Iris pigment epithelial cell (primary cell): ENCODE measurements at places on chromosomes 7 and 10.
A peak's percentile ranks its signal among the peaks of the same experiment; 100 is the strongest.

DNA sequence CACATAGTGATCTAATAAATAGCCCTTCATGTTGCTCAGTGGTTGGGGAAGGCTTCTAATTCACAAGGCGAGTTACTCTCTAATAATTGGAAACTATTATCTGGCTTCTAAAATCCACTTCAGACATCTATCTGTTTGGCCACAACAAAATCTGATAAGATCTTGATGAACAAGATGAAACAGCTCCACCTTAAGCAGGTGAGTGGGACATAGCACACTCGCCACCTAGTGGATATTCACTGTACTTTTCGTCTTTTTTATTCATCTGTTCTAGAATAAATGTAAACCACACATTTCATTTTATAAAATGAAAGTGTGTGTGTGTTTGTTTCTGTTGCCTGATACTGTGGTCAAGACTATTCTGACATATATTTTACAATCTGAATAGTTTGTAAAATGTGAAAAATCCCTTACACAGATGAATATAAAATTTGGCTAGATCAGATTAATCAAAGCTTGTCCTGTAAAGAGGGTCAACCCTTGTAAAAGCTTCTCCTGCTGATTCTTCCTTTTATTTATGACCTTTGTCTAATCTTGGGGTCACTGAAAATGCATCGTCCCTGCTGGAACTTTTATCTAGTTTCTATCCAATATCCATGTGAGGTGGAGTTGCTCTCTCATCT, 26.5 kb upstream of the CNTNAP2 start:
- DNase-seq: peak; percentile 34

- DNase-seq: no peak
Observed at GRCh38 chr7:50355817-50356178, 51.3 kb downstream of the IKZF1 start.

DNA sequence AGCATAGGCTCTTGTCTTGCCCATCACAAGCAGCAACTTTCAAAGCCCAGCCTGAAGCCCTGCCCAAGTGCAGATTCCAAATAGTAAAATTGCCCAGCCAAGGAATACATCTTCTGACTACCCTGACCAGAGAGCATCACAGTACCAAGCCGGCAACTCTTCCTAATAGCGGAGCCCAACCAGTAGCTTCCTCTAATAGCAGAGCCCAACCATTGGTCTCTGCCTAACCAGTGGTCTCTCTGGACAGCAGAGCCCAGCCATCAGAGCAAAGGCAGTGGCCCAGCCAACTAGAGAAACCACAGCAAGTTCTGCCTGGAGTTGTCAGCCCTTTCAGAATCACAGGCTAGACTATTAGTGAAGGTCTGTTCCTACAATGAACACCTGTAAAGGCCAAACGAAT, 285.6 kb downstream of the HGF start:
- DNase-seq: peak; percentile 82

DNA sequence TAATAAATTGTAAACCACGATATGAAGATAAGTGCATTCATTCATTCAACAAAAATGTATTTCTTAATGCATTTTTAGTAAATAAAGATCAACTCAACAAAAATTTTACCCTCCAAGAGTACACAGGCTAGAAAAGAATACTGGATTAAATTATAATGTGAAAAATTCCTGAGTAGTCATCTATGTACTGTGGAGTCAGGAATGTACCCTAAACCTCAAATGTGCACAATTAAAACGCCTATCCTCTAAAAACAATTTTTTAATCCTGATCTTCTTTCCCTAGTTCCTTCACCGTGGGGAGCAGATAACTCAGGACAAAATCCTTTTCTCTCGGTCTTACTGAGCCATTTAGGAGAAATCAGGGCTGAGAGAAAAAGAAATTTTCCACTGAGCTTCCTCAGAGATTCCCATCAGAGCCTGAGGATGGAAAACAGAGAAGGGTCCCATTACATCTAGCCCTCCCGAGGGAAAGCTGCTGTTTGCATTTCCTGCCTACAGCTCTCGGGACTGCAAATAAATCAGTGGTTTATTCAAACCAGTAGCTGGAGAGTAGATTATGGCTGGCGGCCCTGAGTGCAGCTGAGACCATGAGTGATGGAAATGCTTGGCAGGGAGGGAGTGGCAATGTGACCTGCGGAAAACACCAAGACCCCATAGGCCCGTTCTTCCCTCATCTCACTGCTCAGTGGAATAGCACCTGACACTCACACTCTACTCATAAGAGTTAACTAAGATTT, 7.4 kb downstream of the TAS2R40 start:
- DNase-seq: peak; percentile 36

DNA sequence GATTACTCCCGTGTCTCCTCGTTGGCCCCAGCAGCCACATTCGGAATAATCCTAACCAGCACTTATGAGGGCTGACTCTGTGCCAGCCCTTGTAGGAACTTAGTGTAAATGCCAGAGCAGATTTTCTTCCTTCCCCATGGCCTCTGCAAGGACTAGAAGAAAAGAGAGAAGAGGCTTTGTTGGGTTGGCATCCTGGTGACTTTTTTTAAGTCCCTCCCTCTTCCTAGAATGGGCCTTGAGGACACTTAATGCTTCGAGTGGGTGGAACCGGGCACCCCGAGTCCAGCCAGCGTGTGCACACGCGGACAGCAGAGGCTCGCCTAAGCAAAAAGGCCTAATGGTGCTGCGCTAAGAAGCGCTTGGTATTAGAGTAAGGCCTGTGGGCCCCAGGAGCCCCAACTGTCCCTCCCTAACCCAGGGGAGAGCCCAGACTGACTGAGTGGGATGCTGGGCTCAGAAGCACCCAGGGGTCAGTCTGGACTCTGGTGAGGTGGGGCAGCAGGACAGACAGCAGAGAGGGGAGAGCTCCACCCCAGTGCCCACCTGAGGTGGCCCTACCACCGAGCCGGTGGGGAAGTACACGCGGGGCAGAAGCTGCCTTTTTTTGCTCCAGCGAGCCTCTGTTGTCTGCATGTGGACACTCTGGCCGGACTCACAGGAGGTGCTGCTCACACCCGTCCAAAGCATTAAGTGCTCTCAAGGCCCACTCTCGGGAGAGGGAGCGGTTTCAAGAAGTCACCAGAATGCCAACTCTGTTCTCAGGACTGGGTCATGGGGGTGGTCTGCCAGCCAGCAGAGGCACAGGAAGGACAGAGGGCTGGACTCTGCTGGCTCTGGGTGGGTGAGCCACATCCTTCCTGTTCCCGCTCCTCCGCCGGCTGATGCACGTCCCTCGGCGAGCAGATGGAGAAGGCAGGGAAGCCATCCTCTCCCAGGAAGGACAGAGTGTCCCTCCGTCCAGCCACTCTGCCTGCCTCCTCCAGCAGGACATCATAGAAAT, 12.5 kb downstream of the ITPRIP start:
- no peak for DNase-seq

- DNase-seq: no peak
Observed at GRCh38 chr7:43583424-43584194, 701 bp downstream of the STK17A start.

- peak; percentile 74 for DNase-seq
Observed at GRCh38 chr7:156474241-156474743, 166.3 kb upstream of the RNF32 start.

DNA sequence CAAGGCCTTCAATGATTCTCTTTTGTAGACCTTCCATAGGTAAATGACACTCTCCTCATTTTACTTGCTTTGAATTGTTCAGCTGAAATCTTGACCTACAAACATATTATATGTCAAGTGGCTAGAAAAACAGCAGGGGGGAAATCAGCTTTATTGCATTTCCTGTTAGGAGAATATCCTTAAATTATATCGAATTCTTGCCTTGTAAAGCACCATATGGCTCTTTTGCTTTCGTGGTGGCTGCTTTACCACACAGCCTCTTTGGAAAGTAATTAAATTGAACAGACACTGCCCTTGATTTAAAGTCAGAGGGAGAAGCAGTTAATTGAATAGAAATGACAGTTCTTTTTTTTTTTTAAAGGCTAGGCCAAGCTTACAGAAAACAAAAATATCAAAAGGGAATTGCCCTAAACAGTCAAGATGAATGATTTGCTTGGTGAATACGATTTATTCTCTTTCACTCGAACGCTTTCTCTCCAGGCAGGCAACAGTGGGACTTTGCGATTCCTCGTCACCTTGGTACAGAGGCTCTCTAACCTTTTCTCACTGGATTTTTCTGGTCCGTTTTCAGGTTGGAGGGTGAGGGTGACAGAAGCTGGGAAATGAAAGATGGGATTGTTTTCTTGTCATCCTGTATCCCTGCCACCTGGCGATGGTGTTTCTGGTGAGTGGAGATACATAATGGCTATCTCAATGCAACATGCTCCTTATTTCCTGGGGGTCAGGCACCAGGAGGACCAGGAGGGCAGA, 126.0 kb downstream of the GATA3 start:
- no peak for DNase-seq

DNA sequence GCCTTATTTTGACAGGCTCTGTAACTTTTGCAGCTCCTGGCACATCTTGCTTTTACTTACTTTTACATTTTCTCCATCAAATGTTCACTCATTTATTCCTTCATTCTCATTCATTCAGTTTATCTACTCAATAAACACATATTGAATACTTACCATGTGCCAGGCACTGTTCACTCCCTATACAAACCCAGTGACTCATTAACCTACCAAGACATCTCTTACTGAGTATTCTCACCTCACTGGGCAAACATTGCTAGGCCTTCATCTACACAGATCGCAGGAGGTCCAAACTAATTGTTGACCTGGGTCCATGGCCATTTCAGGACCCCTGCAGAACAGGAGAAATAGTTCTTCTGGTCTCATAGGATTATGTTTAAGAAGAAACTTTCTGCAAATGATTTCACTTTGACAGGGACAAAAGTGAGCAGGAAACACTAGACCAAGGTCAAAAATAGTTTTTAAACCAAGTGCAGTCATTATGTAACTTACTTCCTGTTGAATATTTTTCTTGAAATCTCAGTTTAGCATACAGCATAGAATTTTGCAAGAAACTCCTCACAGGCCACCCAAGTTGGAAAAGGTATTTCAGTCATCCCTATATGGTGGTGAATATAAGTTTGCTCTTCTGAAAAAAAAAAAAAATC, 17.6 kb downstream of the SLC26A4 start:
- no peak for DNase-seq
